Left kidney (tissue), 8 donors: ENCODE measurements at places on chromosomes 11 and 22. TPM values are rescaled to one million over a fixed set of nuclear protein-coding genes. Genes with fewer than 3 reads are reported as not detected.

MMP10 gene
- polyA plus RNA-seq, result not detected

KRTAP5-7 gene
- polyA plus RNA-seq, result 0.25 TPM

FIBP gene
- polyA plus RNA-seq, result 96.0 TPM

TMEM151A gene
- not detected for polyA plus RNA-seq

C11orf71 gene
- polyA plus RNA-seq, result 17.5 TPM

DNA sequence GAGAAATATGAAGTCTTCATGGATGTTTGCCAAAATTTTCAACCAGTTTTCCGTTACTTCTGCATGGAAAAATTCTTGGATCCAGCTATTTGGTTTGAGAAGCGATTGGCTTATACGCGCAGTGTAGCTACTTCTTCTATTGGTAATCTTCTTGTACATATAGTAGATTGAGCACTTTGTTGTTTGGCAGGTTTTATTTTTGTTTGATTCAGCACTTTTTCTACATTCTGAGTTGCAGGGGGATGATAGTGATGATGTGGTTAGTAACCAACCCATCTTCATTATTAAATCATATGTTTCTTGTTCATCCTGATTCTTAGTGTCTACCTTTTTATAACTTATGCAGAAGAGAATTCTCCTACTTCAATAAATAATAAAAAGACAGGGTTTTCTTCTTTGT, 121.6 kb downstream of the C11orf65 start:
- DNase-seq, result no peak

GRCh38 chr11:30665067-30665466, 78.9 kb upstream of the MPPED2 start:
- DNase-seq, result no peak

DNA sequence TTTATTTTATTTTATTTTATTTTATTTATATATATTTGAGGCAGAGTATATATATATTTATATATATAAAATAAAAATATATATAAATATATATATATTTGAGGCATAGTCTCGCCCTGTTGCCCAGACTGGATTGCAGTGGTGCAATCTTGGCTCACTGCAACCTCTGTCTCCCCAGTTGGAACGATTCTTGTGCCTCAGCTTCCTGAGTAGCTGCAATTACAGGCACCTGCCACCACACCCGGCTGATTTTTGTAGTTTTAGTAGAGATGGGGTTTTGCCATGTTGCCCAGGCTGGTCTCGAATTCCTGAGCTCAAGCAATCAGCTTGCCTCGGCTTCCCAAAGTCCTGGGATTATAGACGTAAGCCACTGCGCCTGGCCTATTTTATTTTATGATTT, 31.4 kb downstream of the ACO2 start:
- no peak for DNase-seq

GRCh38 chr11:2797741-2798361, 87.7 kb downstream of the CDKN1C start:
- no peak for DNase-seq

GRCh38 chr22:44625421-44625760, 76.6 kb upstream of the PRR5 start:
- no peak for DNase-seq

GRCh38 chr11:118265954-118266353, 1.9 kb upstream of the MPZL2 start:
- DNase-seq, result no peak

GRCh38 chr11:69297787-69298266, 3.9 kb downstream of the MYEOV start:
- DNase-seq, result no peak

DNA sequence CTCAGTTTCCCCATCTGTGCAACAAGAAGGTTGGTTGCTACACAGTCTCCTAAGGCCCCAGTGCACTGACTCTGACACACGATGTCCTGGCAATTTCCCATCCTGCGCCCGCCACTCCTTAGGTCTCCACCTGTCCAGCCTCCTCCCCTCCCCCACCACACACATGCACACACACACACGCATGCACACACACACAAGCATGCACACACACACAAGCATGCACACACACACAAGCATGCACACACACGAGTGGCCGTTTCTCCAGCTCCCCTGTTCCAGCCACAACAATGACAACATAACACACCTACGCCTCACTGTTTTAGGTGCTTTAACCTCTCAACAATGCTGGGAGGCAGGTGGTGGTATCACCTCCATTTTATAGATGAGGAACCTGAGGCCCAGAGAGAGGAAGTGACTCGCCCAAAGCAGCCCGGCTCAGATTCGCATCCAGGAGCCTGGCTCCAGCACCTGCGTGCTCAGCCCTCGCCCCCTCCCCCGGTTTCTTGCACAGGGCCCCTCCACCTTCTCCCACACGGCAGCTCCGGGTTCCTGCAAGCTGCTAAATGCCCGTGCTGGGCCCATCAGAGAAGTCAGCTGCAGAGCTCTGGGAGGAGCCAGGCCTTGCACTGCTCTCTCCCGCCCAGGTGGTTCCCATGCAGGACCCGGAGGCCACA, 13.0 kb downstream of the CYTH4 start:
- no peak for DNase-seq

DNA sequence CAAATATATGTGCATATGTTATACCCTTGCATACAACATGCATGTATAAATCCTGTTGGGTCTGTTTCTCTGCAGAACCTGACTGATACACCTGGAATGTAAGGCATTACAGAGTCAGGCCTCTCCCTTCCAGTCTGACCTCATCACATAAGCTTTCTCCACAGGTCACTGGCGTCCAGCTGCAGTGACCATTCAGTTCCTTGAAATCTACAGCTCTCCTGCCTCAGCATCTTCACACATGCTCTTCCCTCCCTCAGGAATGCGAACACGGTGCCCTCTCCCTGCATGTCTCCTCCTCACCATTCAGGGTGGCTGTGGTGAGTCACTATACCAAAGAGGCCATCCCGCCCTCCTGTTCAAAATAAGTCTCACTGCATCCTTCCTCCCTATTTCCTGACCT, 657.8 kb upstream of the B3GAT1 start:
- DNase-seq, result no peak

DNA sequence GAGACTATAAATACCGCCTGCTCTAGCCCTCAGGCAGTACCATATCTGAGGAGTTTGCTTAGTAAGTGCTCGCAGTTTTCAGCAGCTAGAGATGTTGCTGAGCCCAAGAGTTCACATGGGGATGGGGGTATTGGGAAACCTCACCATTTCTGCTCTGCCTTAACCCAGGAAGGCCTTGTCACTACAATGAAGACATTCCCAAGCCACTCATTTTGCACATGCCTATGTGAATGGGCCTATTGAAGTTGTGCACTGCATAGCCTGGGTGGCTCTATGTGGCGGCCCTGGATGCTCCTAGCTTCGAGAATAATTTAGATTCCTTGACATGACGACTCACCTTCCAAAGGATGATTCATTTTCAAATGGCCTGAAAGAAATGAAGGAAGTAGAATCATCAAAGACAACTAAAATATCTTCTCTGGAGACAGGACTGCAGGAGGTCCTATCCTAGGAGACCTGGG, 163.4 kb downstream of the ADAMTS15 start:
- no peak for DNase-seq

- no peak for DNase-seq
Observed at GRCh38 chr11:69000831-69001242, 12.2 kb downstream of the MRGPRF start.

- no peak for DNase-seq
Observed at GRCh38 chr11:34408580-34409172, 30.1 kb upstream of the CAT start.
